Effector memory CD8-positive, alpha-beta T cell (primary cell): ENCODE measurements at places on chromosomes 3 and 15.

DNA sequence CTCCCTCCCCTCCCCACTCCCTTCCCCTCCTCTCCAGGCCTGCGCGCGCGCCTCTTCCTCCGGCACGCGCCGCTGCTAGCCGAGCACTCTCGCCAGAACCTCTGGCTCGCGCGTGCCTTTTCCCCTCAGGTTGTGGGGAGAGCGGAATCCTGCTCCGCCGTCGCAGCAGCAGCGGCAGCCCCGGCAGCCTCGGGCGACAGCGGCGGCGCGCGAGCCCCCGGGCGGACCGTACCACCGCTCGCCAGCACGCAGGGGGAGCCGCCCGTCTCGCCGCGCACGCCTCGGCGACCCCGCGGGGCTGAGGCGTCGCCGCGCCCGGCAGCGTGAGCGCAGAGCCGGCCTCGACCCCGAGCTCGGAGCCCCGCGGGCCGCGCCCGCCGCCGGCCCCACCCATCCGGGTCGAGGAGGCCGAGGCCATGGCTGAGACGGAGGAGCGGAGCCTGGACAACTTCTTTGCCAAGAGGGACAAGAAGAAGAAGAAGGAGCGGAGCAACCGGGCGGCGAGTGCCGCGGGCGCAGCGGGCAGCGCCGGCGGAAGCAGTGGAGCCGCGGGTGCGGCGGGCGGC lies at the start of gene CDV3:
Gene CDV3, plus strand, starts transcription at position 58 of the 566 bp plus-strand sequence. Its CDS starts 359 bp downstream, at position 417.
- peak; percentile 79 for DNase-seq
- H3K4me3 ChIP-seq: peak within 1 kb of the TSS; percentile 90
- peak within 1 kb of the TSS; percentile 98 for H3K27ac ChIP-seq
- no peaks in the 10 kb centered on the region for H3K27me3 ChIP-seq
- H3K4me1 ChIP-seq: peaks cover 45% of the 10 kb centered on the region

DNA sequence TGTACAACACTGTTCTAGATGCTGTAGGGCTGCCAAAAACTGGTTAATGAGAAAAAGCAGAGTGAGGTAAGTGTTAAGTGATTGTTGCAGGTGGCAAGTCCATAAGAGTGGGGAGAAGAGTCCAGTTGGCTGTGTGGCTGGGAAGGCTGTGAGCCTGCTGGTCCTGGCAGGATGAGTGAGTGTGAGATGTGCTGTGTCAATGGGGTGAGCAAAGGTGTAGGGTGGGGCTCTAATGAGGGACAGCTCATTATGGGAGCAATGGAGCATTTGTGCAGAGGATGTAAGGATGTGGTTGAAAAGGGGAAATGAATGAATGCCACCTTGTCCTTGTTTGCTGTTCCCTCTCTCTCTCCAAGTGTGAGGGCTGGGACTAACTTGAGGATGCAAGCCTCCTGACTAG lies 145.3 kb upstream of the ROPN1 start:
- no peak overlapping the region for H3K4me3 ChIP-seq
- H3K27ac ChIP-seq: no peak overlapping the region
- no peak for DNase-seq
- no peaks in the 10 kb centered on the region for H3K4me1 ChIP-seq
- no peaks in the 10 kb centered on the region for H3K36me3 ChIP-seq

- no peak overlapping the region for H3K27ac ChIP-seq
- no peak overlapping the region for H3K4me3 ChIP-seq
- H3K27me3 ChIP-seq: peaks cover 5% of the 10 kb centered on the region
- DNase-seq: no peak
- H3K36me3 ChIP-seq: no peaks in the 10 kb centered on the region
Observed at GRCh38 chr3:153901991-153902390, 219.2 kb upstream of the ARHGEF26 start.

DNA sequence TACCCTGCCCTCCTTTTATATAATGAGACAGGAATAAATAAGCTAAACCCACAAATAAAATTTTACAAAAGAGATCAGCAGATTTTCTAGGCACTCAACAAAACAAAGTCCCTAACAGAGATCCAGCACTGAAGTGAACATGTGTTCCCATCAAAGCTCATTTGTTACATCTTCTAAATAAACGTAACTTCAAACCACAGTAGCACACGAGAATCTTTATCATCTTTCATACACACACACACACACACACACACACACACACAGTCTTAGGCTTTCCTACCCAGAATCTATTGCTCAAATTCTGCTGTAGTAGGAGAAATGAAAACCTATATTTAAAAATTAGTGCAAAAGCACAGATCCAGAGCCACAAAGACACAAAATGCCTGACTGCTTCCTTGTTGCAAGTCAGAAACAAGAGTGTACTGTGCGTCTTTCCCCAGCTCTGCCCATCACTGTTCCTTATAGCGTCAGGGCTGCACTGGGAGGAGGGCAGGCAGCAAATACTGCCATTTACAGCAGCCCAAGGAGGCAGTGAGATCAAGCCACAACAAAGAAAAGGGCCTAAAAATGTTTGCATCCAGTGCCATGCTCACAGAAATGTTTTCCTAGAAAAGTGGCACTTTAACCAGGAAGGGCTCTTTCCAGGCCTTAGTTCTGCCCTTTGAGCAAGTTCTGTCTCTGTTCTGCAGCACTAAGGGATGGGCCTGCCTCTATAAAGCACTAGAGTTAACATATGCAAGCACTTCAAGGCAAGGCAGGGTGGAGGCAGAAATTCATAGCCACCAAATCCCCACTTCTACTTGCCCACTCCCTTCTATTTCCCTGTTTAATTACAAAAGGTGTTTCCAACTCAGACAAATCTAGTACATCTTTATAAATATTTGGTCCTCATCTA lies 6.0 kb downstream of the IP6K1 start:
- H3K27me3 ChIP-seq: no peaks in the 10 kb centered on the region
- H3K4me1 ChIP-seq: peaks cover 23% of the 10 kb centered on the region
- H3K27ac ChIP-seq: peak overlapping the region; percentile 47
- DNase-seq: no peak
- peaks cover 47% of the 10 kb centered on the region for H3K36me3 ChIP-seq
